Mucosa of descending colon (tissue), 3 donors: ENCODE measurements at places on chromosomes 6 and 20.
A peak's percentile ranks its signal among the peaks of the same experiment; 100 is the strongest.

DNA sequence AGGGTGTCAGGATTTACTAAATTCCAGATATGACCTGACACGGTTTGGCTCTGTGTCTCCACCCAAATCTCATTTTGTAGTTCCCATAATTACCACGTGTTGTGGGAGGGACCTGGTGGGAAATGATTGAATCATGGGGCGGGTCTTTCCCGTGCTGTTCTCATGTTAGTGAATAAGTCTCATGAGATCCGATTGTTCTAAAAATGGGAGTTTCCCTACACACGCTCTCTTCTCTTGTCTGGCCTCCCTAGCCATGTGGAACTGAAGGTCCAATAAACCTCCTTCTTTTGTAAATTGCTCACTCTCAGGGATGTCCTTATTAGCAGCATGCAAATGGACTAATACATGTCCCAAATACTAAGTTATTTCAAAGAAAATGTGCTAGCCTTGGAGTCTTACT, 121.1 kb downstream of the CENPW start:
- no peak for DNase-seq

GRCh38 chr20:48638546-48638945, 189.3 kb downstream of the PREX1 start:
- no peak for DNase-seq

DNA sequence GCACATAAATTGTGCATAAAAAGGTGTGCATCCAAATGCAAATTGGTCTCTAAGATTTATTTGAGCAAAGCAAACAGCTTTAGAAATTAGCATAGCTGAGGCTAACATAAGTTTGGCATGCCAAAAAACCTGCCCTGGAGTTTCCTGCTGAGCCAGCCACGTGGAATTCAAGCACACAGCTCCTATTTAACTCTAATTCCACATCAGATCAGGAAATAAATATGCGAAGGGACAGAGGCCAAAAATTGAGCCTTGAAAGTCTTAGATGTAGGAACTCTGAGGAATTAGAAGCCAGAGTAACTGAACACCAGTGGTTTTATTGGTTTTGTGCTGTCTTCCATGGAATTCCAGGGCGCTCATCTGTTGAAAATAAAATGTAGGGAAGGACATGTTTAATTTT, 19.6 kb downstream of the SOBP start:
- no peak for DNase-seq

DNA sequence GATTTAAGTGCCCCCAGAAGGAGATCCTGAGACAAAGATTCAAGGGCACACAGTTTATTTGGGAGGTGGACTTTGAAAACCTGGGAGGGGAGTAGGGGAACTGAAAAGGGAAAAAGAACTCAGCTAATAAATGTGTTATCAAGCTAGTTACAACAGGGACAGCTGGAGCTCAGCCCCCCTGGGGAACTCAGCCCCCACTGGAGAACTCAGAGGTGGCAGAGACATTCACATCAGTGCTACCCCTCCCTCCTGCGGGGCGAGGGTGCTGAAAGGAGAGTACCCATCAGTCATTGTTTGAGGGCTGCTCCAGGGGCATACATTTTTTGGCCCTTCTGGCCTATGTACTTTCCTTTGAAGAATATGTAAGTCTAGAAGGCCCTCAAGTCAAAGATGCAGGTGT, 101.4 kb downstream of the LRFN2 start:
- DNase-seq: no peak

GRCh38 chr6:169701311-169701953, 397 bp downstream of the WDR27 start:
- no peak for DNase-seq

DNA sequence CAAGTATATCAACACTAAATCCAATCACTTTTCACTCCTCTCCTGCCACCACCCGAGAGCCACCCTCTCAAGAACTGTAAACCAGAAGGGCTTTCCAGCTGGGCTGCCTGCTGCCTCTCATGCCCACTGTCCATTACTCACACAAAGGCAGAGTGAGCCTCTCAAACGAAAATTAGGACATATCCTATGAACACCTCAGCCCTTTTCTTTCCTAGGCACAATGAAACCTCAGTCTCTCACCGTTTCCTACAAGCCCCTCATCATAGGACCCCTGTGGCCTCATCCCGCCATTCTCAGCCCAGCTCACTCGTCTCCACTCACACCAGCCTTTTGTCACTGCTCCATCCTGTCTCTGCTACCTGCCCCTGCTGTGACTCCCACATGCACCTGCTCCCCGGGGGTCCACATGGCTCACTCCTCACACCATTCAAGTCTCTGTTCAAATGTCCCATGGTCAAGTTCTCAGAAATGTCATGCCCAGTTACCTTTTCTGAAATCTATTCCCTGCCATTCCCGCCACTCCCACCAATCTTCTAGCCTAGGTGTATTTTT, 7.4 kb downstream of the HLA-F start:
- DNase-seq: no peak

- DNase-seq: no peak
These were observed 57.8 kb downstream of the PDSS2 start for GRCh38 chr6:107401573-107401972.

DNA sequence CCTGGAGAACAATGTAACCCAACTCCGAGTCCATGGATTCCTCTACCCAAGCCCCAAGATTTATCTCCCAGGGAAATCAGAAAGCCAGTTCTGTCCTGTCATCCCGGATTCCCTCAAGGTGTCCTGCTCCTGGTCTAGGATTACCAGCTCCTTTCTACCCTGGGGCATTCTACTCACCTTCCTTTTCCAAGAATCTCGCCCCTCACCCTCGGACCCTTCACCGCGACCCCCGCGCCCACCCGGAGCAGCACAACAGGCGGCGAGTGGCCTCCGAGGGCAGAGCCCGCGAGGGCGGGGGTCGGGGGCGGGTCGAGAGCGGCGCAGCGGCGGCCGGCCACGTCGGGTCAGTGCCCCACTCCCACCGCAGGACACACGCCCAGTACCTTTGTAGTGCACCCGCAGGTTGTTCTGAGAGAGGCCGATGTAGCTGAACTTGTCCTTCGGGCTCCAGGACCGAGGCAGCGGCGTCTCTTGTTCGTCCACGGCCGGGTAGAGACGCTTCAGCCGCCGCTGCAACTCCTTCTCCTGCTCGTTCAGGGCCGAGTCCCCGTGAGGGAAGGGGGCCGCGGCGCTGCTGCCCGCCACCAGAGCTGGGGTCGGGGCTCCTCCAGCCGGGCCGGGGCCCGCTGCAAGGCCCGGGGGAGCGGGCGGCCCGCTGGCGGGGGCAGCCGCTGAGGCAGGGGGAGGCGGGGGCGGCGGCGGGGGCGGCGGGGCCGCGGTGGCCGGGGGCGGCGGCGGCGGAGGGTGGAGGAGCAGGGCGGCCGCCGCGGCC, 897 bp downstream of the RANBP9 start:
- DNase-seq: peak; percentile 66

- no peak for DNase-seq
These were observed 50.6 kb upstream of the SLC2A12 start for GRCh38 chr6:134103006-134103405.

DNA sequence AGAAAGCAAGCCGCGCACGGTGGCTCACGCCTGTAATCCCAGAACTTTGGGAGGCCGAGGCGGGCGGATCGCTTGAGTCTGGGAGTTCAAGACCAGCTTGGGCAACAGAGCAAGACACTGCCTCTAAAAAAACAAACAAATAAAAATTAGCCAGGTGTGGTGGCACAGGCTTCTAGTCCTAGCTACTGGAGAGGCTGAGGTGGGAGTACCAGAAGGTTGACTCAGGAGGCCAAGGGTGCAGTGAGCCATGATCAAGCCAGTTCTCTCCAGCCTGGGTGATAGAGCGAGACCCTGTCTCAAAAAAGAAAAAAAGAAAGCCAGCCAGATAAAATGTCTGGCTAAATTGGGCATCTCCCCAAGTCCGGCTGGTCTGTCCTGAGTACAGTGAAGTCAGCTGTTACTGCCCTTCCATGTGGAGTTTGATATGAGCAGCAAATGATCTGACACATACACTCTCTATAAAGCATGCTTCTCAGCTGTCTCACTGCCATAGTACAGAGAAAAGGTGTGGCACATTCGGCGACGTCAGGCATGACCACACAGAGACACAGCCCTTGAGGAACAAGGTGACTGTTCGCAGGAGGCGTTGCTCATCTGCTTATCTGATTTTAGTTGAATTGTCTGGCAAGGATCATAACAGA, 13.0 kb downstream of the CD83 start:
- DNase-seq: no peak
